ENCODE measurements at places on chromosomes 5 and 9.
A peak's percentile ranks its signal among the peaks of the same experiment; 100 is the strongest.

- H3K4me1 ChIP-seq: no peaks in the 10 kb centered on the region
- H3K36me3 ChIP-seq: no peaks in the 10 kb centered on the region
- H3K27ac ChIP-seq: no peak overlapping the region
- H3K4me3 ChIP-seq: no peak overlapping the region
- no peaks in the 10 kb centered on the region for H3K27me3 ChIP-seq
Observed at GRCh38 chr5:53256746-53257145, 147.2 kb upstream of the MOCS2 start.

- H3K36me3 ChIP-seq: no peaks in the 10 kb centered on the region
- H3K27ac ChIP-seq: no peak overlapping the region
- peaks cover 28% of the 10 kb centered on the region for H3K4me1 ChIP-seq
- H3K27me3 ChIP-seq: no peaks in the 10 kb centered on the region
Observed at GRCh38 chr5:60512117-60512516, 187.8 kb downstream of the DEPDC1B start.

- no peak overlapping the region for H3K27ac ChIP-seq
- no peak for DNase-seq
- no peak overlapping the region for H3K4me3 ChIP-seq
Observed at GRCh38 chr9:14661421-14662059, 31.7 kb downstream of the ZDHHC21 start.

DNA sequence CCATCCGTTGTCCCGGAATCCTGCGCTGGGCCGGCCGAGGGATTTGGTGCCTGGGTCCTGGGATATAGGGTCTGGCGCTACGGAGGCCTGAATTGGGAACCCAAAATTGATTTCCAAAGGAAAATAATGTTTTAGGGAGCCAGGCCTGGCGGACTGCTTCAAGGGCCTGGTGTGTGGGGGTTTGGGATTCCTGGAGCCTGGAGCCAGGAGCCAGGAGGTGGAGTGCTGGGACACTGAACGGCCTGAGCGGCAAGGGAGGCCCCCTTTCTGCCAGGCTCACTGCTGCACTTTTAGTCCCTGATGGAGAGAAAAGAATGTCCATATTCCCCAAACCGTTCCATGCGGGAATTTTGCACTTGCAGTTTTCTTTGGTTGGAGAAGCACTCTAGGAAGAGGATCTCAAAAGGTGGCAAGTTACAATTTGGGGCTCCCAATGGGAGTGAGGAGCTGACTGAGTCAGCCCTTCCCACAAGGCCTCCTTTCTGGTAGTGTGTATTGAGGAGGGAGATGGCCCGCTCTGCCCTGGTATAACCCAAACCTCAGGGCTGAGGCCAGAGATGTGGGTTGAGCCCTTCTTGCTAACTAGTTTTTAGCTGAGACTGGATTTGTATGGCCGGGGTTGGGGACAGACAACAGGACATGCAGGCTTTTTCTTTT lies 2.2 kb downstream of the LMX1B start:
- no peak overlapping the region for H3K27ac ChIP-seq
- peaks cover 31% of the 10 kb centered on the region for H3K4me1 ChIP-seq
- H3K4me3 ChIP-seq: no peak overlapping the region
- no peaks in the 10 kb centered on the region for H3K36me3 ChIP-seq
- DNase-seq: no peak
- H3K27me3 ChIP-seq: peaks cover 89% of the 10 kb centered on the region

GRCh38 chr9:121075251-121076036 lies 689 bp downstream of the CNTRL start:
- peak overlapping the region; percentile 92 for H3K27ac ChIP-seq
- DNase-seq: no peak
- no peaks in the 10 kb centered on the region for H3K36me3 ChIP-seq
- H3K27me3 ChIP-seq: peaks cover 17% of the 10 kb centered on the region

- H3K27me3 ChIP-seq: no peaks in the 10 kb centered on the region
- no peak for DNase-seq
- H3K36me3 ChIP-seq: no peaks in the 10 kb centered on the region
Observed at GRCh38 chr9:105243015-105243686, 1.3 kb upstream of the SLC44A1 start.

DNA sequence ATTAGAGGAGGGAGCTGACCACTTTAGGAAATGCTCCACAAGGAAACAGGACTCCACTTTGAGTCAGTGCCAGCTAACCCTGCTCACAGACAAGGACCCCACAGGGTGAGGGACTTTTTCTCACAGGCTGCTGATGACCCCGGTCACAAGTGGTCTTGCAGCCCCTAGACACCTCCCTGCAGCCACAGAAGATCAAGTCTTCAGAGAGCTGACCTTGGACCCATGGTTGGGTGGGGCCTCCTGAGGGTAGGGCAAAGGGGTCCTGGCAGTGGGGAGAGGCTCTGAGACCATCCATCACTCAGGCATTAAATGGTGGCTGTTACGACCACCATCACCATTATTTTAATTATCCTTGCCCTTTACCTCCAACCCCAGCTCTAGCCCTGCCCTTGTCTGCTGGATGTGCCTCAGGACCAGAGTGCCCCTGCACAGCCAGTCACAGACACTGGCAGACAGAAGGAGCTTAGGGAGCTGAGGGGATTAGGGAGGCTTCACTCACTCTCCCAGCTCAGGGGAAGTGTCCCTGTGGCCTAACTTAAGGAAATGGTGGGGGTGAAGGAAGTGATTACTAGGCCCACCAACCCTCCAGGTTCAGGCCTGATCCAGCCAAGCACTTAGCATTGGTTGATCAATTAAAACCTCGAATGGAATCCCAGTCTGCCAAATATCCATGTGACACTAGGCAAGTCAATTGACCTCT lies 1.6 kb downstream of the ACSL6 start:
- H3K4me1 ChIP-seq: no peaks in the 10 kb centered on the region
- no peak overlapping the region for H3K27ac ChIP-seq
- H3K36me3 ChIP-seq: no peaks in the 10 kb centered on the region
- peaks cover 65% of the 10 kb centered on the region for H3K27me3 ChIP-seq
- H3K4me3 ChIP-seq: peak overlapping the region; percentile 60

GRCh38 chr9:134919303-134919702 lies 1.6 kb upstream of the FCN1 start:
- H3K4me3 ChIP-seq: no peak overlapping the region
- peak; percentile 0 for DNase-seq
- peaks cover 43% of the 10 kb centered on the region for H3K27me3 ChIP-seq
- H3K36me3 ChIP-seq: no peaks in the 10 kb centered on the region

GRCh38 chr9:136095070-136096058 lies at the start of gene NACC2:
Gene NACC2 (minus strand): TSS chr9:136095289. CDS start chr9:136050521, 44,768 bp downstream.
- H3K4me1 ChIP-seq: peaks cover 28% of the 10 kb centered on the region
- H3K4me3 ChIP-seq: peak within 1 kb of the TSS; percentile 66
- H3K36me3 ChIP-seq: no peaks in the 10 kb centered on the region
- no peak within 1 kb of the TSS for H3K27ac ChIP-seq
- peak; percentile 46 for DNase-seq

DNA sequence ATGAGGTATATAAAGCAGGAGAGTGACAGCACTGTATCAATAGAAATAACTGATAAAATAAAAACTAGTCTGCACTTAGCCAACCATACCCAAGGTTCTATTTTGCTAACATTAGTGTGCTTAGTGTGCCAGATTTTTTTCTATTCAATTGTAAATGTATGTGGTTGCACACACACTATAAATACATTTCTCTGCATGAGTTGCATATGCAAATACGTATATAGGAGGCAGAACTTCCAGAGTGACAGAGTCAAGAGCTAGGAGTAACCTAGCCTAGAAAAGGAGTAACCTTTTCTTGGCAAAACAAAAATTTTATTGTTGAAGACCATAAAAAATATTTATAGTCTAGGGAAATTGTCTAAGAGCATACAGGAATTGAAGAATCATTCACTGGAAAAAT lies 461.6 kb downstream of the GABRG2 start:
- no peaks in the 10 kb centered on the region for H3K27me3 ChIP-seq
- no peaks in the 10 kb centered on the region for H3K36me3 ChIP-seq
- no peak overlapping the region for H3K27ac ChIP-seq
- no peak overlapping the region for H3K4me3 ChIP-seq
- no peaks in the 10 kb centered on the region for H3K4me1 ChIP-seq
- DNase-seq: no peak

DNA sequence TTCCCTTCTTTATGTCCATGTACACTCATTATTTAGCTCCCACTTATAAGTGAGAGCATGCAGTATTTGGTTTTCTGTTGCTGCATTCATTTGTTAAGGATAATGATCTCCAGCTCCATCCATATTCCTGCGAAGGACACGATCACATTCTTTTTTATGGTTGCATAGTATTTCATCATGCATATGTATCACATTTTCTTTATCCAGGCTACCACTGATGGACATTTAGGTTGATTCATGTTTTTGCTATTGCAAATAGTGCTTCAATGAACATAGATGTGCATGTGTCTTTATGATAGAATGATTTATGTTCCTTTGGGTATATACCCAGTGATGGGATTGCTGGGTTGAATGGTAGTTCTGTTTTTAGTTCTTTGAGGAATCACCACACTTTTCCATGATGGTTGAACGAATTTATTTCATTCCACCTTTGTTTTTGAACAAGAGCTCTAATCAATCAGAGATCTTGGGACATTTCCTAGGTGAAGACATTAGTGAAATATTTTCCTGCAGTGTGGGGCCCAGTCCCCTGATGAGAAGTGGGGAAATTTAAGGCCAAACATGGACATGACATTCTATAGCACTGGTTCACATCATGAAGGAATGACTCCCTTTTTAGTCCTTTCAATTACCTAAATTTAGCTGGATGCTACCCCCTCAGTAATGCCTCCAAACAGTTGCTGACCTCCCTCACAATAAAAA lies 7.1 kb upstream of the TEX48 start:
- no peaks in the 10 kb centered on the region for H3K27me3 ChIP-seq
- H3K36me3 ChIP-seq: no peaks in the 10 kb centered on the region
- H3K27ac ChIP-seq: no peak overlapping the region
- peaks cover 13% of the 10 kb centered on the region for H3K4me1 ChIP-seq
- DNase-seq: no peak

DNA sequence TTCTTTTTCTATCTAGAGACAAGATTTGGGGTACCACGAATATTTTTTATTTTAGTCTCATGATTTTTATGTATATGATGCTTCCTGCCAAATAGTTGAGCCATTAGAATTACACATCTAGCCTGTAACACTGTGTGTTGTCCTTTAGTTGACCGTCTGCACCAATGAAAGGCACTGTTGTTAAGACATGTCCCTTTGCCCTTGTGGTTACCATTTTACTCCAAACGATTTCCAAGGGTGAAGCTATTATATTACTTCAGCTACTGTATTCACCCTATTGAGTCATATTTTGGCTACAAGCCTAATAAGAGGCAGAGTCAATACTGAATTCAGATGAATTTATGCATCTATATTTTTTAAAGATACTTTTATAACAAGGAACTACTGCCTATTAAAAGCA lies 207.6 kb downstream of the CETN3 start:
- no peaks in the 10 kb centered on the region for H3K27me3 ChIP-seq
- no peak overlapping the region for H3K4me3 ChIP-seq
- no peak for DNase-seq
- peaks cover 4% of the 10 kb centered on the region for H3K36me3 ChIP-seq
- no peaks in the 10 kb centered on the region for H3K4me1 ChIP-seq

DNA sequence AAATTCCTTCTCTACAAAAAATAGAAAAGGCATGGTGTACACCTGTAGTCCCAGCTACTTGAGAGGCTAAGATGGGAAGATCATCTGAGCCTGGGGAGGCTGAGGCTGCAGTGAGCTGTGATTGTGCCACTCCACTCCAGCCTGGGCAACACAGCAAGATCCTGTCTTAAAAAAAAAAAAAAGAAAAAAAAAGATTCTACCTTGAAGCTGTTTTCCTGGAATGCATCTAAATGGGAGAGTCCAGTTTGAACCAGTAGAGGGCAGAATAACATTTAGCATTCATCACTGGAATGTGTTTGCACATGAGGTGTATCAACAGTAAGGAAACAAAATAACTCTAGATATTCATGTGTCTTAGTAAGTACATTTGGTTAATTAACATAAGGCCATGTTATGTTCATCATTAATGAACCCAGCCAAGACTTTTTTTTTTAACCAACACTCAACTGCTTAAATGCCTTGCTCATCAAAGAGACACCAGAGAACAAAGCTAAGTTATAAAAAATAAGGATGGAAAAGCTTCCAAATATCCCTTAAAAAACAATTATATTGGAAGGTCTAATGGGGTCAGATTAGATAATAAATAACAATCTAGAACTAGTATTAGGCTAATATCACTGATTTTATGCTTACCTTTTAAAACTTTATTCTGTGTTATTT lies 16.1 kb downstream of the IFNE start:
- DNase-seq: no peak
- H3K4me1 ChIP-seq: no peaks in the 10 kb centered on the region
- no peaks in the 10 kb centered on the region for H3K27me3 ChIP-seq
- peaks cover 39% of the 10 kb centered on the region for H3K36me3 ChIP-seq

DNA sequence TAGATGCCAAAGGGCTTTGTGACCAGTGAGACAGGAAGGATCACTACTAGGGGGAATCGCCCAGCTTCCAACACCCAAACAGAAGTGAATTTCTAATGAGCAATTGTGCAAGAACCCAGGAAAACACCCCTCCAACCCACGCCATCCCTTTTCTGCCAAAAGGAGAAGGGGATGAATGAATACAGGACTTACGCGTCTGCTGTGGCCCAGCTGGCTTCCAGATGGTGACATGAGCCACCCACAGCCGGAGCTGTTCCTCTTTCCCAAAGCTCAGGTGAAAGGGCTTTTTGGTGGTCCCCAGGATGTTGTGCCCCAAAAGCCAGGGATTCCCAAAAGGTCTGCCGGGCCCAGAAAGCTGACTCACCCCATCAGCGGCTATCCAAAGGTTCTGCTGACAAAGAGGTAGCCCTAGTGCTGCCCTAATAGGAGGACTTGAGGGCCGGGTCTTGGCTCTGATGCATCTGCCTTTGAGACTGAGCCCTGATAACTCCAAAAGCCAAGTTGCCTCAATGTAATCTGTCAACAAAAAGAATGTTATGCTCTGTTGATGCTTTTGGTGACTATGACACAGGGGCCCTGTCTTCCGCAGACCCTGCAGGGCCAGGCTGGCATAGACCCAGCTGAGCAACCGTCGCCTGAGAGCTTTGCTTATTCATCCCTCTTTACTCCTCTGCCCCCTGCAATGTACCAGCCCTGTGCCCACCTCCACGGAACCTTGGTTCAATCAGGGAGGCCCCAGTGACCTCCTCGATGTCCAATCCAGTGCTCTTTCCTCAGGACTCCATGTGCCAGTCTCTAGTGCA lies 14.5 kb downstream of the GSN start:
- peak overlapping the region; percentile 80 for H3K27ac ChIP-seq
- no peak overlapping the region for H3K4me3 ChIP-seq
- DNase-seq: no peak

DNA sequence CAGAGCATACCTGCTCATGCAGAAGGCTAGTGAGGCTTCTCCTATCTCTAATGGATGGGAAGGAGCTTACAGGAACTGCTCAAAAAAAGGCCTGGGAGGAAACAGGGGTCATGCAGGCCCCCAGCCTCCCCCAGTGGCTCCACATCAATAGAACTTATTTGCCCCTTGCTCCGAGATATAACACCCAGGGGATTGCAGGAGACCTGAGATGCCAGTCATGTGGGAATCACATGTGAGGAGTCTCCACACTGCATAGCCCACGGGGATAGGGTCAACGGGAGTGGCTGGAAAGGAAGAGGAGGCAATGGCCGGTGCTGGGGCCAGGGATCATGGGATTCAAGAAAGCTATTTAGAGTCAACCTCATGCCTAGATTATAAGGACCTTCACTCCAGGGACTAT lies 76.2 kb downstream of the NRG2 start:
- no peaks in the 10 kb centered on the region for H3K36me3 ChIP-seq
- H3K4me1 ChIP-seq: no peaks in the 10 kb centered on the region
- peaks cover 64% of the 10 kb centered on the region for H3K27me3 ChIP-seq

- H3K27ac ChIP-seq: no peak overlapping the region
- no peaks in the 10 kb centered on the region for H3K36me3 ChIP-seq
- H3K4me3 ChIP-seq: no peak overlapping the region
- no peak for DNase-seq
Observed at GRCh38 chr5:18798058-18798457, 1163.8 kb downstream of the TAF11L14 start.

- DNase-seq: no peak
- H3K36me3 ChIP-seq: peaks cover 4% of the 10 kb centered on the region
- H3K4me3 ChIP-seq: no peak overlapping the region
- peaks cover 11% of the 10 kb centered on the region for H3K4me1 ChIP-seq
- no peak overlapping the region for H3K27ac ChIP-seq
- peaks cover 6% of the 10 kb centered on the region for H3K27me3 ChIP-seq
Observed at GRCh38 chr5:133341915-133342710, 270.2 kb downstream of the FSTL4 start.
